ENCODE measurements at places on chromosomes 2 and 18.

GRCh38 chr2:174587579-174587978, 10.0 kb downstream of the WIPF1 start:
- DNase-seq, result no peak

DNA sequence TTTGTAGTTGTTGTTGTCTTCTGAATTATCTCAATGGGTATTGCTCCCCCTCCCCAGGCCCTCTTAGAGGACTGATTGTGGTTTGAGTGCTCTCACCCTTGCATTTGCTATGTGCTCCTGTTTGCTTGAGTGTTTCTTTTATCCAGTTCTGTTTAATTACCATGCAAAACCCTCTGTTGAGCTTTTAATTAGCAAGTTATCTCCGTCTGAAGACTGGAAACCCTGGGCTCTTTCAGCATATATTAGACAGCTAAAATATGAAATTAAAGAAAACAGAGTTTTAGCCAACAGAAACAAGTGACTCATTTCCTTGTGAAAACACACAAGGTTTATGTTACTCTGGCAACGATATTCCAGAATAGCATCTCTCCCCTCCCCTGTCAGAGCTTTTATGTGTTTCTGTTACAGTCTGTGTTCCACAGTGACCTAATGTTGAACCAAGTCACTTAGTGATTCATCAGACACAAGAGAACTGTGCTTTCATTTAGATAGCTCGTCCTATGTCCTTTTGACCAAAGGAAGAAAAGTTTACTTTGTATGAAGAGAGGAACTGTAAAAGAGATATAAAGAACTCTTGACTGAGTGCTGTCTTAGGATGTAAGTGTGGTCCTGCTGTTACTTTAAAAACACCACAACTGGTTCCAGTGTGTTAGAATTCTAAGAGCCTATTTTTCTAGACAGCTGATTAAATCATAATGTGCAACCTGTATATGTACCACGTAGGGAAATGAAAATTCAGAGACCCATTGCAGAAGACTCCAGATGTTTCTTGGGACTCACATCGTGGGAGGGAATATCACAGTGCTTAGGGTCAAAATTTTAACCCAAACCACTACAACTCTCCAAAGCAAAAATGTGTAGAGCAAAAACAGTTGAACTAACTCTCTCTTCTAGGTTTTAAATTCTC, 172.8 kb upstream of the RBMS1 start:
- DNase-seq, result no peak

DNA sequence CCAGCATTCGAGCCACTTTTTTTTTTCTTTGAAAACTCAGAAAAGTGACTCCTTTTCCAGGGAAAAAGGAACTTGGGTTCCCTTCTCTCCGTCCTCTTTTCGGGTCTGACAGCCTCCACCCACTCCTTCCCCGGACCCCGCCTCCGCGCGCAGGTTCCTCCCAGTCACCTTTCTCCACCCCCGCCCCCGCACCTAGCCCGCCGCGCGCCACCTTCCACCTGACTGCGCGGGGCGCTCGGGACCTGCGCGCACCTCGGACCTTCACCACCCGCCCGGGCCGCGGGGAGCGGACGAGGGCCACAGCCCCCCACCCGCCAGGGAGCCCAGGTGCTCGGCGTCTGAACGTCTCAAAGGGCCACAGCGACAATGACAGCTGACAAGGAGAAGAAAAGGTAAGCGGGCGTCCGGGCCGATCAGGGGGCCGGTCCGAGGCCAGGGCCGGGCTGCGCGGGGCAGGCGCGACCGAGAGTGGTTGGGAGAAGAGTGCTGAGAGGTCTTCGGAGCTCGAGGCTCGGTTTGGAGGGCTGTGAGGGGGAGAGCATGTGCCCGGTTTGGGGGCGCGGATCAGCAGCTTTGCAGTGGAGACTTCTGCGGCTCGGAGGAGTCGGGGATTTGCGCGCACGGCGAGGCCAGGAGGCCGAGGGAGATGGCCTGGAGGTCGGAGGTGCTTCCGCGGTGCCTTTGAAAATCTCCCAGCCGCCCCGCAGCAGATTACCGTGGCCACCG, 502 bp downstream of the EPAS1 start:
- no peak for DNase-seq

DNA sequence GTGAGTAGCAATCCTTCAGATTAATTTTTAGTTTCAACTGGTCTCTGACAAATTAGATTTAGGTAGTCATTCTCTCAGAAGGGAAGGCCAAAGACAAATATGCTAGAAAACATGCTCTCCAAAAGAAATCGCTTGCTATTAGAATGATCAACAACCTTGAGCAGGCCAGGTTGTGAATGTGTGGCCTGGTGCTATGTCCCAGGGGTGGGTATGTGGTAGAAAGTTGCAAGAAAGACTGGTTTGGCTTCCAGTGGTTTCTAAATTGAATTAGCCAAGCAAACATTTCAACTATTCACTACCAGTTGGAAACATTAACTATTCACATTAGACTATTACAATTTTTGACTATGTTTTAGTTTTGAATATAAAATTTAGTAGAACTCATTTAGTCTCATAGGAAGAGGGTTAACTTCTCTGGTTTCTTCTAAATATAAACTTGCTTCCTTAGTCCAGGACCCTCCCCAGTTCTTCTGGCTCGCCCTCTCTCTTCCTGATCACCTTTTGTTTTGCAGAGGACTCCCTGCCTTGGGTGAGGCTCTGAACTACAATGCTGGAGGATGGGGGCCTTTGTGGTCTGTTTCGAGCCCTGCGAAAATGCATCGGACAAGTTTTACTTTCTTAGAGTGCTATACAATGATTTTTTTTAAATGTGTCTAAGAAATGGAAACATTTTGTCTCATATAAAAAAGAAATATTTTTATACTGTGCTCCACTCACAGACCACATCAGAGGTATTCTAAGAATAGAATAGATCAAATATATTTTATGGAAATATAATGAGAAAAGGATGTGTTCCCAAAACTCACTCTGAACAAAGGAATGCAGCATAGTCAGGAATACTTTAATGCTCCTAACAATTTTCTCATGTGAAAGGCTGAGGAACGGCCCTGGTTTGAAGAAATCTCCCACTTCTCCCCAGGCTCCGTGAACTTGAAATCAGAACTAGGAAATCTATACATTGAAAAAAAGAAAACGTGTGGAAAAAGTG, 375.0 kb upstream of the ZEB2 start:
- DNase-seq, result no peak
